ENCODE measurements at places on chromosomes 3 and 15.

DNA sequence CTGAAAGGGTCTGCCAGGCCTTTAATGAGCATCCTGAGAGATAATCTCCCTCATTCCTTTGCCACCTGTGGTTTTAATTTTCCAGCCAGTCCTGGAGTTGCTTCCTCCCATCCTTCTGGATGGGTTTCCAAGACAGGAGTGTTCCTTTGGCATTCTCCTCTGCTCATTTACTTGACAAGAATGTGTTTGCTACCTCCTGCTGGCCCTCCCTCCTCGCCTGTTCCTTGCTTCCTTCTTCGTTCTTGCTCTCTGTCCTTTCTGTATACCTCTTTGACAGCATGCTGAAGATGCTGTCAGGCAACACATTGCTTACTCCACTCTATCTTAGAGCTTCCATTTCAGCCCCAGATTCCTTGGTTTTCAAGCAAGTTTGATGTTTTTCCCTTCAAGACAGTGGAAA lies 46.0 kb downstream of the ERC2 start:
- DNase-seq, result no peak

- no peak for DNase-seq
These were observed 51.5 kb downstream of the CFAP92 start for GRCh38 chr3:128942161-128942952.

GRCh38 chr15:28002136-28002861 lies 96.8 kb downstream of the OCA2 start:
- no peak for DNase-seq

DNA sequence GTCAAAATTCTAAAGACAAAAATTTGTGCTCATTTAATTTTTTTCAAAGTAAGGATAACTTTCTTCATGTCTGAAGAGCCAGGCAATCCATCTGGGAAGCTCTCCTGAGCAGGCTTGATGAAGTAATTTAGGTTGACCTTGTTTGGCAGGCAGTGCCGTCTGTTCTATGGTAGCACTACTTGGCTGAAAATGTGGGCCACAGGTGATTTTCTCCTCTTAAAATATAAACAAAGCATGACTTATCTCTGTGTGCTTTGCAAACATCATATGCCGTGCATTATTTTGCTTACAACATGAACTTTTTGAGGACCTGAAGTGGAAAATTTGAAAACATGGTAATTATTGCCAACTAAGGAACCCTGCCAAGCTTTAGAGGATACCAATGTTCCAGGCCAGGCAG lies 143.2 kb downstream of the RAP2B start:
- DNase-seq, result no peak

- DNase-seq, result no peak
These were observed 59.9 kb downstream of the SMAD6 start for GRCh38 chr15:66761726-66762595.

DNA sequence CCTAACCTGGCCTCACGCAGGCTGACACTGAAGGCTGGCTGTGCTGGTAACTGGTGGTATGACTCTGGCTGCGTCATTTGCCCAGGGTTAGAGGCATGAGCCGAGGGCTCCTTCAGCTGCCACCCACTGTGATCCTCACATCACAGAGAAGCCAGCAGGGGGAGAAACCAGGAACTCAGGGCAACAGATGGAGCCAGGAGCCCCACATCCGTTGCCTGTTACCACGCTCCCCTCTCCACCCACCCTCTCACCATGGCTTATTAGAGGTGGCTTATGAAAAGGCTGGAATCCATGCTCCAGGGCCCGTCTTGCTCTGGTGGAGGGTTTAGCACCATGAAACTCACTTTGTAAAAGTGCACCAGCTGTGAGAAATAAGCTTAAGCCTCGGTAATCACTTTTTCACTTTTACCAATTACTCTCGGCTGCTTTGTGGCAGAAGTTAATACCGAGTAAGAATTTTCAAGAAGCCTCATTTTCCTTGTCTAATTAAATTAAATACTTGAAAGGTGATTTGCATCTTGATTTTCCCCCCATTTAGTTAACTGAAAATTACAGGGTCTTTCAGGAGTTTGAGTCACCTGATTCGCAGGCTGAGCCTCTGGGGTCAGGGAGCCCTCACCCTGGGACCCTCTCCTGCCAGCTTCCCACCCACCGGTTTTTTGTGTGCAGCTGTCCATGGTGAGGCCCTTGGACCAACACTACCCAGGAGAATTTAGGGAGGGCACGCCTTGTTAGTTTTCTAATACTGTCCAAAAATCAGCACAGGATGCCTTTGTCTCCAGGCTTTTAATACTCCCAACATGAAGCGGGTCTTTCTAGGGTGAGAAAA lies 60.9 kb downstream of the ASB7 start:
- no peak for DNase-seq

GRCh38 chr15:58479941-58480340 lies 48.1 kb downstream of the LIPC start:
- DNase-seq, result no peak

GRCh38 chr3:28791713-28792255 lies 443.2 kb upstream of the AZI2 start:
- DNase-seq, result no peak

- DNase-seq, result no peak
These were observed 23.6 kb downstream of the BHLHE40 start for GRCh38 chr3:5002871-5003247.

DNA sequence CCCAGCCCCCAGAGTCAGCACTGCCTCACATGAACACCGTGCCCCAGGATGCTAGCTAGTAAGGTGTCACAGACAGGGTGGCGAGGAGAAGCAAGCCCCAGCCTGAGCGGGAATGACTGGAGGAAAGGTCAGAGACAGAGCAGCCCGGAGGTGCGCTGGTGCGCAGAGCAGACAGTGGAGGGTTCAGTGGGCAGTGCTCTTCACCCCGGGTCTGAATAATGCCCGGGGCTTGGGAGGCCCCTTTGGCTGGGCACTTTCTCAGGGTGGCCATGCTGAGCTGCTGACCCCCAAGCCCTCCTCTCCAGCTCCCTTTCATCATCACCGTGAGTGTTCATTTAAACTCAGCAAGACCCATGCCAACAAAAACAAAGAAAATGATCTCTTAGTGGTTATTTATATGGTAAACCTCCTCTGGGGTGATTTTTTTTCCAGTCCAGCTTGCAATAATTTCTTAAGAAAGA lies 110.8 kb downstream of the VGLL4 start:
- peak; percentile 79 for DNase-seq

GRCh38 chr3:80705290-80705689 lies 937.5 kb upstream of the ROBO1 start:
- DNase-seq, result no peak

- no peak for DNase-seq
These were observed 574 bp downstream of the DUOXA1 start for GRCh38 chr15:45128971-45129639.

- DNase-seq, result no peak
These were observed 28.8 kb downstream of the NUP210 start for GRCh38 chr3:13391308-13391707.

- no peak for DNase-seq
These were observed 175.8 kb upstream of the DPH6 start for GRCh38 chr15:35721751-35722150.

GRCh38 chr3:48500656-48501055 lies 3.3 kb downstream of the SHISA5 start:
- no peak for DNase-seq

- DNase-seq, result no peak
These were observed 212.5 kb upstream of the UBE2E1 start for GRCh38 chr3:23592961-23593931.

DNA sequence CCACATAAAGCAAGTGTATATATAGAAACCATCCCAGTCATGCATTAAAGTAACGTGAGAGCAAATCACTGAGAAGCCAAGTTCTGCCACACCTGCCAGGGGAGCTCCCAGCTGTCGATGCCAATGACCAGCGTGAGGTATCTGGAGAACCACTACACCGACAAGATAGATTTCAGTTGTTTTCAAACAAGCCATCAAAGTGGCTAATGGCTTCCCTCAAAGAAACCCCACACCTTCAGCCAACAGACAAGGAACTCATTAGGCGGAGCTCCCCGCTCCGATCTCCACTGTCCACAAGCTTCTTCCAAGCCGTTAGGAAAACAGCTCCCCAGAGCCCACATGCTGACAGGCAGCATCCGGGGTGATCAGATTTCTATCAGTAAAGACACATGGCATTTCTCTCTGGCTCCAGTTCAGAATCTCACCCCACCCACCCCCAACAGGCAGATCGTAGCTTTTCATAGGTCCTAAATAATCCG lies 54.2 kb upstream of the SPATA12 start:
- DNase-seq, result no peak

DNA sequence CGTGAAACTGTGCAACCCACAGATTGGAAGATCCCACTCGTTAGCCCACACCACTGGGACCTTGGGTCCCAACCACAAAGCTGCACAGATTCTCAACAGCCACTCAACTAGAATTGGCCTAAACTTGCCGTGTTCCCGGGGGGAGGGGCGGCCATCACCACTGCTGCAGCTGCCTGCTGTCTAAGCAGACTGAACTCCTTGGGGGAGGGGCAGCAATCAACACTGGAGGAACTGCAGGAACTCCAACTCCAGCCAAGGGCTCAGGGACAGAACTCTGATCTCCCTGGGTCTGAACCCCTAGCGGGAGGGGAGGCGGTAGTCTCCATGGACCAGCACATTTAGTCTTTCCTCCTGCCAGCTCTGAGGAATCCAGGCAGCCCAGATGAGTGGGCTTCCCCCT lies 205.9 kb downstream of the RSL24D1 start:
- DNase-seq, result no peak

DNA sequence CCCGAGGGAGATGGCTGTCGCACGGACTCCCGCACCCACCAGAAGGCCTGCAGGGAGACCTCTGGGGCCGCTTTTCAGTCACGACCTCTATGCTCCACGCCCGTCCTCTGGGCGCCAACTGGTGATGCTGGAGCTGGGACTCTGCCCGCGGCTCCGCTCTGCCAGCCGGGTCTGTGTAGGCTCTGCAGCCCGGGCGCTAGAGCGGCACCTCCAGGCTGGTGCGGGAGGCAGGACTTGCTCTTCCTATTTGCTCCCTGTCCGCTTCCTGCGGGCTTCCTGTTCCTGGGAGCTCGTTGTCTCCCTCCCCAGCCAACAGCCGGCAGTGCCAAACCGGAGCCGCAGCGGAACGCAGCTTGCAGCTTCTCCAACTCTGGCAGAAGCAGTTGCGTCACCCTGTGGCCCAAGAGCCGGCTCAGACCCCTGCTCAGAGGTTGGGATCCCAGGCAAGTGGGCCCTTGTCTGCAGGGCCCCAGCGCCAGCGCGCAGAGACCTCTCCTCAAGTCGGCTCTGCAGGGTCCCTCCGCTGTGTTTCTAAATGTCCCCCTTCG lies 285.9 kb downstream of the XXYLT1 start:
- DNase-seq, result peak; percentile 47

DNA sequence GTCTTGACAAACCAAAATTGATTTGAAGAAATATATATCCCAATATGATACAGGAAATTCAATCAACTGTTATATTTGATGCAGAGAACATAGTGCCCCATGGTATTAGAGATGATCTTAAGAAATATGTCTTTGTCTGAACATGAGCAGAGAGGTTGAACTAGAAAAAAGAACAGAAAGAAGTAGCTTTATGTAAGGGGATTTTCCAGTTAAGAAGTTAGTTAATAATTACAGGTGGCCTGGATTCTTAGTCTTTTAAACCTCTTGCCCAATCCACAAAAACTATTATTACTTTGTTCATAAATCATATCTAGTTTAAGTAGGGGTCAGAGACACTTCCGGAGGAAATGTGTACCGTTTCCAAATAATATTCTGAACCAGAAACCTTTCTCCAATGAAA lies 1186.7 kb upstream of the EPHA6 start:
- no peak for DNase-seq

GRCh38 chr15:52651868-52652267 lies 27.3 kb downstream of the ATOSA start:
- DNase-seq, result peak; percentile 98

- DNase-seq, result no peak
These were observed 44.4 kb downstream of the CDAN1 start for GRCh38 chr15:42692536-42692935.

GRCh38 chr15:78265137-78265460 lies 737 bp downstream of the DNAJA4 start:
- no peak for DNase-seq

- DNase-seq, result peak; percentile 1
These were observed 156.1 kb downstream of the ROBO2 start for GRCh38 chr3:77195766-77196545.

DNA sequence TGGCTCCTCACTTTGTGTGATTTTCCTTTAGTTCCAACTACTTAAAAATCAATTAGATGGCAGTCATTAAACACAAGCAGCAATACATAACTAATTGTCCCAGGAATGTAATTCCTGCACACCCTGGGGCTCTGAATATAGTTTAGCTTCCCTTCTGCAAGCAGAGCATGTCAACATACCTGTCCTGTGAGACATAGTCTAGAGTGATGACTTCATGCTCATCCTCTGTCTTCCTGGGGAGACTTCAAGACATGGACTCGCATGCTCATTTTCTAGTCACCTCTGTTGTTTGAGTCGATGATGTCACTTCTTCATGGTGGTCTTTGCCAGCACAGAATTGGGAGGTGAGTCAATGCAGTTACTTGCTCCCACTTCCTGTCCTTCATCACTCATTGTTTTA lies 15.7 kb downstream of the C3orf52 start:
- DNase-seq, result peak; percentile 97

GRCh38 chr3:100277255-100277800 lies 16.5 kb downstream of the TBC1D23 start:
- DNase-seq, result peak; percentile 26

DNA sequence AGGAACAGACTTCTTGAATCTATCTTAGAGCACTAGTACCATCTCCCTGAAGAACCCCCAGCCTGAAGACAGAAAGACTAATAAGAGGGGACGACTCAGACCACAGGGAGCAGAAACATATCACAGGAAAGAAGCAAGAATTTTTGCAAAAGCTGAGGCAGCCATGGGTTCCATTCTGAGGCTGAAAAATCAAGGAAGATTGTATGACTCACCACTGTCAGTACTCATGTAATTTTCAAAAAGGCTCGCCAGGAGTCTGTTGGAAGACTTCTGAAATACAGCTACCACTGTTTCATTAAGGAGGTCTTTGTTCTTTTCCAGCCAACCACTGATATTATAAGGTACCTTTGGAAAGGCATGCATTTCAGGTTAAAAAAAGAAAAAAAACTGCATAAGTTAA lies 47.5 kb downstream of the MYH15 start:
- DNase-seq, result peak; percentile 54

DNA sequence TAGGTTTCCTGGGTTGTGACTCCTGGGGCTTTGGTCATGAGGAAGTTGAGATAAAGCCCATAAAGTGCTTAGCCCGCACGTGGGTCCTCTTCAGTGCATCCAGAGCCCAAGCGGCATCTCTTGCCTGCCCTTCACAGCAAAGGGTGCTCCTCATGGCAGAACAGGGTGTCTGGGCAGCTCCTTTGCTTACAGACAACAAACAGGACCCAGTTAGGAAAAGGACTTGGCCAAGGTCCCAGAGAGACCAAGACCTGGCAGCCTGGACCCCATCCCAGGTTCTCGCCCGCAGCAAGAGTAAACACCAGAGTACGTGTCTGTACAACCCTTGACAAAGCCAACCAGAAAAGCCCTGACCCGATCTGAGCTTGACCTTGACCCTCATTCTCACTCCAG lies 27.0 kb downstream of the ALS2CL start:
- DNase-seq, result no peak

GRCh38 chr3:16369276-16369675 lies 104.3 kb downstream of the OXNAD1 start:
- no peak for DNase-seq

GRCh38 chr3:110261141-110261540 lies 810.5 kb upstream of the NECTIN3 start:
- DNase-seq, result no peak
